Esophagus squamous epithelium (tissue), 5 donors: ENCODE measurements at places on chromosomes 6 and 20.

DNA sequence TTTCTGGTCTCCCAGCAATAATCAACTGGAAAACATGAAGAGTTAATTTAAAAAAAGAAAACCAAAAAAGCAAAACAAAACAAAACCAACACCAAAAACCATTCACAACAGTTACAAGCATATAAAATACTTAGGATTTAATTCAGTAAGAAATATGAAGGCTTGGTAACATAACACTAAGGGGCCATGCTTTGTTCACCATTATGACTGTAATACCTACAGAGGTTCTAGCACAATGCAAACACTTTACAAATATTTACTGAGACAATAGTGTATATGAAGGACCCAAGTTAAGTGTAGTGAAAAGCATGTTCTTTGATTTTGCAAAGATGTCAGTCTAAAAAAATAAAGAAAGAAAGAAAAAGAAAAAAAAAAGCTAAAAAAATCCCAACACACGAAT lies 109.8 kb upstream of the EMILIN3 start:
- DNase-seq = no peak

DNA sequence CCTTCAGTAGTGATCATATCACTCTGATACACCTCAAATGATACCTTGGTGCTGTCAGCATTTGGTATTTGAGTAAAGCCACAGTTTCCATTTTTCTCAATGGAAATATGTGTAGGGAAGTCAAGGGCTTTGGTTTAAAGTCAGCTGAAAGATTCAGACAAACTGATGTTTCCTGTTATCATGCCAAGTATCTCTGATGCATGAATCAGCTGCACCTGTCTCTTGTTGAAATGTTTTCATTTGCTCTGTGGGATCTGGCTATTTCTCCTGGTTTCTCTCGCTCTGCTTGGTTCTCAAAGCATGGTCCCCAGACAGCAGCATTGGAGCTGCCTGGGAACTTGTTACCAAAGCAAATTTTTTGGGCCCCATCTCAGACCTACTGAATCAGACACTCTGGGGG lies 23.5 kb downstream of the ZFP64 start:
- DNase-seq = no peak

DNA sequence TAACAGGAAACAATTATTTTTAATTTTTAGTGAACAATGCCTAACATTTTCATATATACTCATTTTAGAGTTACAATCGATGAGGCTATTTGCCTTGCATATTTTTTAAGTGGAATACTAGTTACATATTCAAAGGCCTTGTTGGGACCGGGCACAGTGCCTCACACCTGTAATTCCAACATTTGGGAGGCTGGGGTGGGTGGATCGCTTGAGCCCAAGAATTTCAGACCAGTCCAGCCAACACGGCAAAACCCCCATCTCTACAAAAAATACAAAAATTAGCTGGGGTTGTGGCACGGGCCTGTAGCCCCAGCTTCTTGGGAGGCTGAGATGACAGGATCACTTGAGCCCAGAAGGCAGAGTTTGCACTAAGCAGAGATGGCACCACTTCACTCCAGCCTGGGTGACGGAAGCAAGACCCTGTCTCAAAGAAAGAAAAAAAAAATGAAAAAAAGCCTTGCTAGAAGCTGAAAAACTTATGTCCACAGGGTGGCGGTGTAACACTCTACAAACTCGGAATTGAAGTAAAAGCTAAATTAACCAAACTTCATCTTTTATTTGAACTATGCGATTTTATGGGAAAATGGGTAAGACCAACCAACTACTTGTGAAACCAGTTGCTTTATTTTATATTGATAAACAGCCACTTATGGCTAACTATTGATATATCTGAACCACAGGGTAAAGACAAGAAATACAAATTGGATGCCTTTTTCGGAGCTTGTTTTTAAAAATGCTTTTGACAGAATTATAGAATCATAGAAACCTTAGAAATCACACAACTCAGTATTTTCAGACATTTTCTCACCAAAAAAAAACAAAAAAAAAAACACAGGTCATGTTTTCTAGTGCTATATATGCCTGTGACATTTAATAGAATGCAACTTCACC lies 24.1 kb upstream of the ROS1 start:
- DNase-seq = no peak

DNA sequence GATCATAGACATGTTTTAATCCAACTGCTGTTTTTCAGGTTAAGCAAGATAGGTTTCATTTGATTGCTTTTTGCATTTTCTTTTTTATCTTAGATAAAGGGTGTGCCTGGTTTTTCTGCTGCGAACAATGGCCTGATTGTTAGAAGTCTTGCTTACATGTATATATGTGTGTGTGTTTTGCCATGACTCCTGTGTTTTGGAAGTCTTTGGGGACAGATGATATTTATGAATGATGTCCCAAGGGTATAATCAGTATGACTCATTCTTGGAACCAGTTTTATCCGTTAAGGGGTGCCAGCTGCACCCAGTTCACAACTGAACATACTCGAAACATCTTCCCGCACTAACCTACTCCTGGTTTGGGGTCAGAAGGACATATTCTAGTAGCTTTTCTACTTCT lies 230.1 kb upstream of the SUPT3H start:
- no peak for DNase-seq

- DNase-seq = no peak
Observed at GRCh38 chr20:14832630-14833029, 495.2 kb upstream of the FLRT3 start.

DNA sequence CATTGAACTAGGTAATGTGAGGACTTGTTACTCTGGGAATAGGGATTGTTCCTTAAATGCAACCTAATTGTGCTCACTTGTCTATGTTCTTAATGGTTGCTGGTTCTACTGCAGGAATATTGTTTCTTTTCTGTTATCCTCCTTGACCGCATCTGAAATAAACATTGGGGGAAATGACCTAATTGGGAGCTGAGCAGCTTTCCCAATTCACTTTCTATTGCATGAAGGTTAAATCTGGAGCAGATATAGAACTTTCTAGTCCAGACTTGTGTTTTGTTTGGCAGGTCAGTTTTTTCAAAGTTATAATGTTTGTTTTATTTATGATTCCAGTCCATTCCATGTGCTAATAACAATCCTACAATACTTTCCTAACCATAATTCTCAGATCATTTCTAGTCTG lies 981.0 kb upstream of the CITED2 start:
- DNase-seq = no peak

DNA sequence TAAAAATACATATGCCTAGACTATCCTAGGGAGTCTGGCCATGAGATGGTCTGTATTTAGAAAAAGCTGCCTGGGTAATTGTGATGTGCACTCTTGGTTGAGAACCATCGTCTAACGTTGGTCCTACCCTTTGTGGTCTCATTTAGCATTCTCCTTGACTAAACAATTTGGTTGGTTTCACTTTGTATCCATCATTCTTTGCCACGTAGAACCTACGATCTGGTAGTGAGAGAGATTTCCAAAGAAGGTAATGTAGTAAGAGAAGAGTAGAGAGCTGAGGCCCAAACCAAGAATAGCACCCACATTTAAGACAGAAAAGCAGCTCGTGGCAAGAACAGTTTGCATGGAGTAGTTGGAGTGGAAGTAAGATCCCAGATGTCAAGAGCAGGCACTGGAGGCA lies 219.8 kb downstream of the TMEM200A start:
- no peak for DNase-seq

DNA sequence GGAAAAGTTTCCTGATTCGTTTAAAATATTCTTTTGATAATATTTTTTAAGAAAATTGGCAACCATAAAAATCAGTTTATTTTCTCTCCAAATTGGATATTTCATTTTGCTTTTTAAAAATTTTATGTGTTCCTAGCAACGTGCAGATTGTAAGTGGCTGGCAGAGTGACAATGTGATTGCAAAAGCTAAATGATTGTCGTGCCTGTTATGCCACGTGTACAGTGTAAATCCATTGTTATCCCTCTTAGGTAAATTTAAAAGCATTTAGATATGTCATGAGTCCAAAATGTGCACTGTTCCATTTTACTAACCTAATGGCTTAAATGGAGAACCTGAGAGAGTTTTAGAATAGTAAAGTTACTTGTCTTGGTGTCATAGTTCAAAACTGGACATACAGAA lies 94.4 kb upstream of the ADGRF4 start:
- DNase-seq = no peak

- DNase-seq = no peak
Observed at GRCh38 chr6:43947860-43948259, 177.8 kb downstream of the VEGFA start.

- no peak for DNase-seq
Observed at GRCh38 chr6:15946701-15947385, 182.0 kb upstream of the MYLIP start.

DNA sequence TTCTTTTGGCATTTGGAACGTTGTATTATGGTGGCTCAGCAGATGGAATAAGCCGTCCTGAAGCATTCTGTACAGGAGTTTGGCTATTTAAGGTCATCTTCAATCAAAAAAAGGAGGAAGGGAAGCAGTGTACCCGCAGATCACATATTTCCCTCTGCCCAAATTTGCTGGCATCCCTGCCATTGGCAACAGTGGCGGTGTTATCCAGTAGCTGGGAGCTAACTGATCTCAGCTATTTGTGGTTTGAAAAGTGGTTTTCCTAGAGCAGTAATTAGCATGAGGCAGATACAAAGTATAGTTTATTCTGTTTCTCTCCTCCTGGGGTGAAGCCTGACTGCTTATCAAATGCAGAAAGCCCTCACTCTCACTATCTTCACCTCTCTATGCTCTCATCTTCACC lies 576.8 kb downstream of the QKI start:
- no peak for DNase-seq
